ENCODE measurements at places on chromosomes 16 and 17.
A peak's percentile ranks its signal among the peaks of the same experiment; 100 is the strongest.

- ATAC-seq = no peak
Observed at GRCh38 chr17:3002538-3003295, 60.7 kb downstream of the OR1D5 start.

- ATAC-seq = peak; percentile 14
Observed at GRCh38 chr17:63476854-63477479, at the start of gene ACE. TSS of gene ACE (plus strand) at chr17:63477061. CDS start at chr17:63477095, 34 bp downstream.

DNA sequence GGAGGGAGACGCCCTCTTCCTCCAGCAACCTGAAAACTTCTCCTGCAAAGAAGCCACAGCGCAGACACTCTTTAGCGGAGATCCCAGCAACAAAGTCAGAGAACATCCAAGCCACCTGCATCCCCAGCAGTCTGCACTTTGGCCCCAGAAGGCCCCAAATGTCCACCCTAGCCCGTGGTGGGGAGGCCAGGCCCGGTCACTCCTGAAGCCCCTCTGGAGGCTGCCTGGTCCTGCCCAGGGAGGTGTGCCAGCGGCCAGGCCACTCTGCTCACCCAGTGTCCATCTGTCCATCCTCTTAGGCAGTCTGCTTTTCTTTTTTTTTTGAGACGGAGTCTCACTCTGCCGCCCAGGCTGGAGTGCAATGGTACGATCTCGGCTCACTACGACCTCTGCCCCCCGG lies 5.4 kb downstream of the HAGHL start:
- ATAC-seq = no peak

- ATAC-seq = no peak
Observed at GRCh38 chr16:30063893-30064728, 1.4 kb upstream of the ALDOA start.

DNA sequence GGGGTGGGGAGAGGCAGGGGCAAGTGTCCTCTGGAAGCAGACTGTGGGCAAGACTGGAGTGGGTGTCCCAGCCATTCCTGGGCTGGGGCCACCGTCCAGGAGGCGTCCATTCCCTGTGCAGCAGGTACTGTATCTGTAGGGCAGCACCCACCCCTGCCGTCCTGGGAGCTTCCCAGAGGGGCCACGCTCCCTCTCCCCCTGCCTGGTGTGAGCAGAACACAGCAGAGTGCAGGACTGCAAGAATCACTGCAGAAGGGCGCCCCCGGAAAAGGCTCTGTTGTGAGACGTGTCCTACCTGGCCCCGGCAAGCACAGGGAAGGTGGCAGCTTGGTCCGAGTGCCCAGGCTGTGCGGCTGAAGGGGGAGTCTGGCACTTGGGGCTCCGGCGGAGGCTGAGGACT lies 70.3 kb downstream of the KLHDC4 start:
- no peak for ATAC-seq

- ATAC-seq = peak; percentile 31
Observed at GRCh38 chr17:7750321-7750821, 32.8 kb downstream of the DNAH2 start.

GRCh38 chr17:278676-279059 lies 73.9 kb downstream of the RPH3AL start:
- no peak for ATAC-seq

- no peak for ATAC-seq
Observed at GRCh38 chr17:62967205-62967529, 1.1 kb downstream of the TANC2 start.

DNA sequence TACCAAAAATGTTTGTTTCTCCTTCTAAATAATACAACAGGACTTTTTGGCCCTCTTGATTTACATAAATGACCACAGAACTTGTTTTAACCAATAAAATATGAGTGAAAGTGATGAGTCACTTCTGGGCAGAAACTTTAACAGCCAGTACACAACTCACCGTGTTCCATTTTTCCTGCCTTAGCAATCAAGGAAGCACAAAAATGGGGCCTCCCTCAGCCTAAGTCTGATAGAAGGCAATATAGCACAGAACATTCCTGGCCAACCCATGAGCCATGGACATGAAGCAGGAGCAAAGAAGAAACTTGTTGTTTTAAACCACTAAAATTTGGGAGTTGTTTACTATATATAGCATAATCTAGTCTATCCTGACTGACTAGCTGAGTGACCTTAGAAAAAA lies 61.1 kb upstream of the MTMR4 start:
- ATAC-seq = peak; percentile 62

- no peak for ATAC-seq
Observed at GRCh38 chr16:81823111-81823510, 44.0 kb downstream of the PLCG2 start.

- peak; percentile 93 for ATAC-seq
Observed at GRCh38 chr17:75652934-75653549, 13.9 kb downstream of the RECQL5 start.

GRCh38 chr16:89860747-89861304 lies 12.6 kb upstream of the TCF25 start:
- peak; percentile 90 for ATAC-seq

- ATAC-seq = no peak
Observed at GRCh38 chr16:89349947-89350633, 132.6 kb downstream of the ZNF778 start.

DNA sequence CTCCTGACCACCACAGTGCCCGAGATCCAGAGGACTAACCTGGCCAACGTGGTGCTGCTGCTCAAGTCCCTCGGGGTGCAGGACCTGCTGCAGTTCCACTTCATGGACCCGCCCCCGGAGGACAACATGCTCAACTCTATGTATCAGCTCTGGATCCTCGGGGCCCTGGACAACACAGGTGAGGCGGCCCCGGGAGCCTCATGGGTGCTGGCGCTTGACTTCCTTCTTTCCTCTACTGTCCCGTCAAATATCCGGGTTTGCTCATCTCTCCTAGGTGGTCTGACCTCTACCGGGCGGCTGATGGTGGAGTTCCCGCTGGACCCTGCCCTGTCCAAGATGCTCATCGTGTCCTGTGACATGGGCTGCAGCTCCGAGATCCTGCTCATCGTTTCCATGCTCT lies 13.7 kb downstream of the DHX38 start:
- ATAC-seq = no peak

GRCh38 chr16:20359997-20360396 lies 7.5 kb upstream of the UMOD start:
- no peak for ATAC-seq

GRCh38 chr16:67027046-67027445 lies 1.9 kb upstream of the CBFB start:
- no peak for ATAC-seq

- ATAC-seq = no peak
Observed at GRCh38 chr16:81243942-81244341, 5.5 kb downstream of the BCO1 start.

GRCh38 chr17:17076066-17076465 lies 33.8 kb downstream of the MPRIP start:
- ATAC-seq = no peak

- no peak for ATAC-seq
Observed at GRCh38 chr16:72967941-72968340, 80.0 kb downstream of the ZFHX3 start.

GRCh38 chr17:10034719-10035475 lies 129.8 kb upstream of the RCVRN start:
- no peak for ATAC-seq

DNA sequence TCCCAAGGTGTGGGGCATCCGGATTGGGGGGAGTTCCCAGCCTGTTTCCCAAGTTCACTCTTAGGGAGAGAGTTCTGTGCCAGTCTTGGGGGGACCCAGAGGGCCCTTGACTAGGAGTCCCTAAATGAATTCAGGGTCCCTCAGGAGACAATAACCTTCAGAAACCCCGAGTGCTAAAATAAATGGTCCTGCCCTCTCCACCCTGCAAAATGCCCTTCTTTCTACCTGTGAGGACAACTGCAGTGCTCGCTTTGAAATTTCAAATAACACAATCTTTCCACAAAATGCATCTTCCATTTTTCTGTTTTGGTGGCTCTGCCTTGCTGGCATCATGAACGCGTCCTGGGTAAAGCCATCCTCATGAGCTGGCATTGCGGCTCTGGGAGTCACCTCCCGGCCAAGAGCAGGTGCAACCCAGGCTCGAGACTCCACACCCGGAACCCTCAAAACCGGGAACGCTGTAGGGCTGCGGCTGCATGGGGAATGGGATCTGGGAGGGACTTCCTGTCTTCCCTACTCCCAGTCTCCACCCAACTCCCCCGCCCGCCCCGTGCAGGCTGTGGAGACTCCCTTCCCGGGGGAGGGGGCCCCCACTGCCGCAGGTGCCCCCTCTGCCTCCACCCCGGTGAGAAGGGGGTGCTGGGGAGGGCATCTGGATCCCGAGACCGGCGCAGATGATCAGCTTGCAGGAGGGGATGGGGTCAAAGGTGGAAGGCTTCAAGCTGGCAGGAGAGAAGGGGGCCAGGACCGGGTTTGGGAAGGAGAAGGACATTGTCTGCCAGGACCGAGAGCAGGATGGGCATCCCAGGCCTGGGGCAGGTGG lies at the start of gene ZNF205:
ZNF205 (plus strand) TSS at position 529 of the 823 bp plus-strand sequence. CDS start 845 bp downstream, outside the sequence.
- peak; percentile 98 for ATAC-seq

DNA sequence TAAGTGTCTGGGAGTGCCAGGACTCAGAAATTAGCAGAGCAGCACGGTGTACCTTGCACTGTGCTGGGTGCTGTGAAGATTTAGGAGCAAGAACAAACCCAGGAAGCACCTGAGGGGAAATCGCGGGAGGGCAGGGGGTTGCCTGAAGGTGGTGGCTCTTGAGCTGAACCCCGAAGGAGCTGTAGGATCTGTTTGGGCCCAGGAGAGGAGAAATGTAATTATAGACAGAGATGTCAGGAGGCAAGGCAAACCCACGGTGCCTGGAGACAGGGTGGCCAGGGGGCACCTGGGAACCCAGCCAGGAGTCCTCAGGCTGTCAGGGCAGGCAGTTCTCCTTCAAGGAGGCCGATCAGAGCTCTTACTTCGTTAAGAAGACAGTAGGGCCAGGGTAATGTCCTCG lies 109.1 kb downstream of the C16orf78 start:
- no peak for ATAC-seq

- no peak for ATAC-seq
Observed at GRCh38 chr16:31229501-31229900, 12.6 kb upstream of the PYDC1 start.

GRCh38 chr16:19582050-19582831 lies 26.7 kb downstream of the VPS35L start:
- no peak for ATAC-seq

GRCh38 chr16:53378138-53378537 lies 56.1 kb upstream of the RBL2 start:
- ATAC-seq = no peak

DNA sequence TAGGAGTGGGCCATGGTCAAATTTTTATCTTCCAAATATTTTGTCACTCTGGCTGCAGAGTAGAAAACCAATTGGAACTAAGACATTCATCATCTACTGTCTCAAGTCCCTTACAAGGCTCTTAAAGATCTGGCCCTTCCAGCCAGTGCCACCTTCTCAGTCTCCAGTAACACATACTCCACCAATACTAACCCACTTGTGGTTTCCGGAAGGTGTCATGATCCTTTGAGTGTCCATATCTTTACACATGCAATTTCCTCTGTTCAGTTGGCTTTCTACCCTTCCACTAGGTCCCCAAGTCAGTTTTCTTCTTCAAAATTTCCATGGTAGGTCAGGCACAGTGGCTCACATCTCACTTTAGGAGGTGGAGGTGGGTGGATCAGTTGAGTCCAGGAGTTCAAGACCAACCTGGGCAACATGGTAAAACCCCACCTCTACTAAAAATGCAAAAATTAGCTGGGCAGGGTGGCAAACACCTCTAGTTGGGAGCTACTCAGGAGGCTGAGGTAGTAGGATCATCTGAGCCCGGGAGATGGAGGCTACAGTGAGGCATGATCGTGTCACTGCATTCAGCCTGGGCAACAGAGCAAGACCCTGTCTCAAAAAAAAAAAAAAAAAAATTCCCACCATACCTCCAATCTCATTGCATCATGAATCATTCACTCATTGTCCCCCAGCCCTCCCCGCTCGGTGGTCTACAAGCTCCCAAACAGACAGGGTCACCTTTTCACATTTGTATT lies 6.0 kb upstream of the GRB2 start:
- ATAC-seq = no peak

- ATAC-seq = no peak
Observed at GRCh38 chr17:67270416-67270815, 25.4 kb upstream of the HELZ start.

- no peak for ATAC-seq
Observed at GRCh38 chr16:58503863-58504688, 4.1 kb downstream of the NDRG4 start.

GRCh38 chr16:88939972-88940861 lies 36.8 kb downstream of the CBFA2T3 start:
- no peak for ATAC-seq

- peak; percentile 95 for ATAC-seq
Observed at GRCh38 chr17:81733507-81734404, 21.7 kb downstream of the SLC25A10 start.

DNA sequence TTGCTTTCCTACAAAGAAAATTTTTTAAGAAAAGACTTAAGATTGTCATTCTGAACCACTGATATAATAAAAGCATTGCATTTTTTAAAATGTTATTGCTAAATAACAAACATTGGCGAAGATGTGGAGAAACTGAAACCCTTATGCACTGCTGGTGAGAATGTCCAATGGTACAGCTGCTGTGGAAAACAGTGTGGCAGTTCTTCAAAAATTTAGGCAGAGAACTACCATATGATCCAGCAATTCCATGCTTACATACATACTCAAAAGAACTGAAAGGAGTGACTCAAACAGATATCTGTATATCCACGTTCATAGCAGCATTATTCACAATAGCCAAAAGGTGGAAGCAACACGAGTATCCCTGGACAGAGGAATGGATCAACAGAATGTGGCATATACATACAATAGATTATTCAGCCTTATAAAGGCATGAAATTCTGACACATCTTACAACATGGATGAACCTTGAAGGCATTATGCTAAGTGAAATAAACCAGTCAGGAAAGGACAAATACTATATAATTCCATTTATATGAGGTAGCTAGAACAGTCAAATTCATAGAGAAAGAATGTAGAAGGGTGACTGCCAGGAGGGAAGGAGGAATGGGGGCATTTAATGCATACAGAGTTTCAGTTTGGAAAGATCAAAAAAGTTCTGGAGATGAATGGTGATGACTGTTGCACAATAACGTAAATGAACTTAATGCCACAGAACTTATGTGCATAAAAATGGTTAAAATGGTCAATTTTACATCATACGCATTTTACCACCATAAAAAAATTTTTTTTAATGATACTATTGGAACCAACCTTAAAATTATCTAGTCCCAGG lies 92.1 kb downstream of the CACNG1 start:
- peak; percentile 14 for ATAC-seq

- ATAC-seq = no peak
Observed at GRCh38 chr17:46885415-46886309, 34.3 kb downstream of the WNT9B start.

GRCh38 chr17:78924481-78925151 lies 571 bp downstream of the TIMP2 start:
- peak; percentile 30 for ATAC-seq

DNA sequence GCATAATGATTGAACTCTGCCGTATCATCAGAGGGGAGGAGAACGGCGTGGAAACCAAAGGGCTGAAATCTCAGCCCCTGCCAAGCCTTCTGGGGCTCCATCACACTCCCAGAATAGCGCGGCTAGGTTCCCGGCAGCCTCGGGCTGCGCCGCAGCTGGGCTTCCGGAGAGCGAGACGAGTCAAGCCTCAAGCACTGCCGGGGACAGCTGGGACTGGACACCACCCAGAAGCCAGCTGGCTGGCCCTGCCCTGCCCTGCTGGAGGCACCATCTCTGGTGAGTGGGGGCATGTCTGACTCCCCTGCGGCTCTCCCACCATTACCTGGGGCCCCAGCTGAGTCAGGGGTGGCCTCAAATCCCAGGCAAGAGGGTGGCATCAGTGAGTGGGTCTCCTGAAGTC lies 7.2 kb upstream of the GPRC5C start:
- no peak for ATAC-seq

Data from SK-N-SH treated with all-trans-retinoic acid at 6 μM for 48 hours (cell line).